Activated T-helper 1 cell treated with anti-CD3 and anti-CD28 coated beads, Interleukin-2, amount 50 U/mL, for 16 hours (primary cell): ENCODE measurements at places on chromosomes 7 and 10.

- no peak for DNase-seq
Measured at GRCh38 chr7:35849954-35850353, 49.1 kb downstream of the SEPTIN7 start.

GRCh38 chr7:107037717-107038603 lies 6.5 kb upstream of the PRKAR2B start:
- no peak for DNase-seq

GRCh38 chr7:104065491-104065890 lies 76.0 kb upstream of the RELN start:
- DNase-seq: no peak

GRCh38 chr10:102284531-102284930 lies 39.2 kb downstream of the GBF1 start:
- DNase-seq: no peak

DNA sequence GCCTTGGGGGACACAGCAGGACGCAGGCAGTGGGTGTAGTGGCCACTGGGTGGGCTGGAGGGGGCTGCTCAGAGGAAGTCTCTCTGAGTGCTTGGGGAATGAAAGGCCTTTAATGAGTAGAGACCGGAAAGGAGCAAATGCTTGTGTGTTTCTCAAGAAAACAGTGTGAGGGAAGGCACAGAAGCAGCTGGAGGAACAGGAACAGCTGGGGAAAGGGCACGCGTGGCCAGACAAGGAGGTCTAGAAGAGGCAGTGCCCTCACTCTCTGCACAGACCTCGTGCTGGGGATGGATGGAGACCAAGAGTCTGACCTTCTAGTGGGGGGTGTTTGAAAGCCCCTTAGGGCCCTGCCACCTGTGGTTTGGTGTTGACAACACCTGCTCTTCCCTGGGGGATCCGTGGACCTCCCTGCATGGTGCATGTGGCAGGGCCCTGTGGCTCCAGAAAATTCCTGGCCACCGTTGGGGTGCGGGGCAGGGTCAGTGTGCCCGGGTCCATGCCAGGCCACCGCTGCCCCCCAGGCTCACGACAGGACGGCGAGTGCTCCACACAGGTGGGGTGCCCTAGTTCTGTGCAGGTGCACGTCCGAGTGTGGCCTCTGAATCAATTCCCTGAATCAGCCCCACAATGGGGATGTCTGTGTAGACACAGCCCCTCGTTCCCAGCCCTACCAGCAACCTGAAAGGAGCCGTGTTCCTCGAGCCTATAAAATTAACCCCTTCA lies 25.9 kb upstream of the FAM20C start:
- DNase-seq: no peak

DNA sequence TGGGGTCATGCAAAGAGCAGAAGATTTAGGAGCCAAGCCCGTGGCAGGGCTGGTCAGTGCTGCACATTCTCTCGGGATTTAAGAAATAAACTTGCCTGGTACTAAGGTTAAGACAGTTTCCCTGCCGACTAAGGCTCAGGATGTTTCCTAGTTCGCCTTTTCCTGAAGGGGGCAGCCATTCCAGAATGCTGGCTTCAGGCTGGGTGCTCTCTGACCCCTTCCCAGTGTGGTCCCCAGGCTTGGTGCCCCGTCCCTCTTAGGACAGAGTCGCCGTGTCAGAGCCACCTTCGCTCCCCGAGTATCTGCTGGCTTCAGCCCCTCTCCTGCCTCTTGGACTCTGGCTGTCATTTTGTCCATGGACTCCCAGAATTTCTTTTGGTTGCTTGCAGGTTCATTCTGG lies 117.2 kb downstream of the ELFN1 start:
- no peak for DNase-seq

- DNase-seq: no peak
Measured at GRCh38 chr10:34732926-34733325, 82.2 kb downstream of the PARD3 start.

- DNase-seq: no peak
Measured at GRCh38 chr10:28496017-28496416, 36.9 kb upstream of the WAC start.

DNA sequence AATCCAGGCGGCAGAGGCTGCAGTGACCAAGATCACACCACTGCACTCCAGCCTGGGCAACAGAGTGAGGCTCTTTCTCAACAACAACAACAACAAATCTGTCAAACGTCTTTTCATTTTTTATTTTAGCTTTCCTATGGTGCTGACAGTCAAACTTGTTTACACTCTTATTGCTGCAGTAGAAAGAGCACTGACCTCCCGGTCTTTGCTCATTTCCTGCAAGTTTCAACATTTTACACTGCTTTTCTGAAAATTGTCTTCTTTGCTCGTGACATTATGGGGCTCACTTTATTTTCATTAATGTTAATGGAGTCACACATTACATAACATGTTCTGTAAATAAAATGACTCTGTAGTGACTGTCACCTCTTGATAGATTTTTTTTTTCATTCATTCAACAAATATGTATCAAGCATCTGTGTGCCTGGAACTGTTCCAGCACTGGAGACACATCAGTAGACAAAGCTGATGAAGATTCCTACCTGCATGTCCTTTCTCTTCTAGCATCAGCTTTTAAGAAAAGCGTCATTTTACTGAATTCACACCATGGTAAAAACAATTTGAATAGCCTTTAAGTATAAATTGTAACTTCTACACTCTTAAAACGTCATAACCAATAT lies 277.3 kb downstream of the CELF2 start:
- no peak for DNase-seq

- DNase-seq: no peak
Measured at GRCh38 chr7:16295558-16295957, 125.8 kb downstream of the CRPPA start.

- DNase-seq: no peak
Measured at GRCh38 chr10:118458957-118459641, 117.0 kb upstream of the FAM204A start.

DNA sequence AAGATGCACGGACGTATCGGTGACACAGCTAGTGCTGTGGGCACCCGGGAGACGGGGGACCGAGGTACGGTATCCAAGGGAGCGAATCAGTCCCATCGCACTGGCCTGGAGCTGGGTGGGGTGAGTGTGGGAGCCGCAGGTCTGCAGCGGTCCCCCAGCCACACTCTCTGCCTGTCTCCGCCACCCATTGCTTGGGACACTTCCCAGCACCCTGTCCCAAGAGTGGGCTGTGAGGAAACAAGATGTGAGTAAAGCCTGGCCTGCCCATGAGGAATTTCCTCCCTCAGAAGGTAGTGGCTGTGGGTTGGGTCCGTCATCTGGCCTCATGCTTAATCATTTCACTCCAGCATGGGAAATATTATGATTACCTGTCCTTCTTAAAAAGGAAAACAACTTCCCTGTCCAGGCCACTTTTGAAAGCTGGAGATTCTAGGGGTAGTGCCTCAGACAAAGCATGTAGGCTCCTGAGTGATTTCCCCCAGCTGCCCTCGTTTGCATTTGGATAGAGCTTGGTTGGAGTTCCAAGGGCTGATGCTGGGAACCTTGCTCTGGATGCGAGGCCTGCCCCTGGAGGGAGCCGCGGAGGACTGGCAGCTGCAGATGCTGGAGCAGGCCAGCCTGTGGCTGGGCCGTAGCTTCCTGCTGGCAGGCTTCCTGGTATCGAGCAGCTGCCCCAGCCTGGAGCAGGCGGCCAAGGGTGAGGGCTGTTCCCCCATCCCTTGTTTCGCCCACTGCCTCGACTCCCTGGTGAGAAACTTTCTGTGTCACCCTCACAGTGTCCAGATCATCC lies 6.2 kb upstream of the ACTR3C start:
- no peak for DNase-seq

GRCh38 chr10:86342111-86342863 lies 24.3 kb downstream of the GRID1 start:
- no peak for DNase-seq

DNA sequence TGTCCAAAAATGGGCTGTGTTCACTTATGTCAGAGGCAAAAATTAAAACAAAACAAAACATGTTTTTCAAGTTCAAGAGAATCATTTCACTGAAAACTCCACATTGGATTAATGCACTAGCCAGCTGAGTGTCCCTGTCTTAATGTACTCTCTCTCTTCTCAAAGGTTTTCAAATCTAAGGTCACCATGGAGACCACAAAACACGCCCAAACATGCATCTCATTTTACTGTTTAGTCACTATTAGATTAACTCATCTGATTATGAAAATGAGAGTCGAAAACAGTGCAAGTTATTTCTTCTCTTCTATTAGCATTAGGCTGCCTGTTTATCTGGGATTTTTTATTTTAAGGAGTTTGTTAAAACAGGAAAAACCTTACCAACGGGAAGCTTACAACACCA lies 70.8 kb upstream of the ASAH2 start:
- no peak for DNase-seq

- DNase-seq: no peak
Measured at GRCh38 chr10:70974351-70974901, 86.1 kb upstream of the PCBD1 start.

- no peak for DNase-seq
Measured at GRCh38 chr7:39567294-39567693, 1.1 kb downstream of the YAE1 start.

DNA sequence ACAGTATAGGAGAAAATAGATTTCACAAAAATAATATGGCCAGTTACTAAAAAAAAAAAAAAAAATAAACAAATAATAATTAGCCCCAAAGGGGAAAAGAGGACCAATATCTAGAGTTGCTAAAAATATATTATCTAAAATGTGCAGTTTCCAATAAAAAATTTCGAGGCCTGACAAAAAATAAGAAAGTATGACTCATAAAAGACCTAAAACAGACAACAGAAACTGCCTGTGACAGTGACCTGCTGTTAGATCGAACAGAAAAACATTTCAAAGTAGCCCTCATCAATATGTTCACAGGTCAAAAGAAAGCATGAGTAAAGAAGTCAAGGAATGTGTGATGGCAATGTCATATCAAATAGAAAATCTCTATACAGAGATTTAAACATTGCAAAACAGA lies 11.8 kb upstream of the TSPAN12 start:
- no peak for DNase-seq

DNA sequence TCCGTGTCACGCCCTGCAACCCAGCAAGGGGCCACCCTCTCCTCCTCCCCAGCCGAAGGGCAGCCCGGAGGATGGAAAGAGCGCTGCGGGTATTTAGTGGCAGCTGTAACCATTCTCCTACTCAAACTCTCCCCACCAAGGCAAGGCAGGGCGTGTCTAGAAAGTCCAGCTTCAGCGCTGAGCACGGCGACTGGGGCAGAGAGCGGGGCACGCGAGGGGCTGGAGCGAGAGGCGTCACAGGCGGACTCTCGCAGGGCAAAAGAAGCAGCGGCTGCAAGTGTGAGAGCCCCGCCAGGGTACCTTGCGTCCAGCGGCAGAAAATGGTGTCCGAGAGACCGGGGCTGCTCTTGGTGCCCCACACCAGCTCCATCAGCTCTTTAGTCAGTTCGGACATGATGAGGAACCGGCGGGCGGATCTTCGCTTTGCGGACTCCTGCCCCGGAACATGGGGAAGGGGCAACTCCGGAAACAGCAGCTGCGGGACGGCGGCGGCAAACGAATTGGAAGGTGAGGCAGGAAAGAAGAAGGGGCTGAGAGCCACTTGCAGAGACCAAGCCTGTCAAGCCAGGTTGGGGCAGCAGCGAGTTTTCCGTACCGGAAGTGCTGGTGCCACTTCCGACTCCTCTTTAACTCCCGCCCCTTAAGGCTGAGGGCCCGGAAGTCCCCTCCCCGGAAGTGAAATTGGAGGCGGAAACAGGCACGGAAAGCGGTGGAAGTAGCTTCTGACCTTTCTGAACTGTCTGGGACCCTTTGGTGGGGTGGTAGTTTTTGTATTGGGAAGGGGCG lies at the start of gene MINDY3:
Gene MINDY3 (minus strand): TSS at position 602 of the 786 bp plus-strand sequence. CDS start 208 bp downstream, at position 394.
- DNase-seq: peak; percentile 63

GRCh38 chr7:135428879-135429278 lies 81.0 kb downstream of the CNOT4 start:
- DNase-seq: no peak

- no peak for DNase-seq
Measured at GRCh38 chr10:71771821-71772617, 1.3 kb downstream of the VSIR start.

GRCh38 chr7:83677180-83677866 lies 28.4 kb upstream of the SEMA3E start:
- DNase-seq: no peak

GRCh38 chr7:115133248-115133647 lies 211.4 kb downstream of the MDFIC start:
- DNase-seq: no peak

DNA sequence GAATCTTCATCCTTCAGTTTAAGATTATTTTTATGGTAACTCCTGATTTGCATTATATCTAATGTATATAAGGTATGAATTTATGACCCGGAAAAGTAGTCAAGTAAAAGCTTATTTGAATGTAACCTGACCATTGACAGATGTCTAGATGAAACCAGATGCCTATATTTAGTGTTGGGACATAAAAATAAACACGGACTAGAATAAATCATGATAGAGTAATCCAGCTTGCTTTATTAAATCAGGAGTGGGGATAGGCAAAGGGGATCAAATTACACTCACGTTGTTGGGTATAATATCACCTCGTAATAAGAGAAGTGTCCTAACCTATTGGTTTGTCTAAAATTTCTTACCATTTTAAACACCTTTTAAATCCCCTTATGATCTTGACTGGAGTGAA lies 244.6 kb downstream of the AGMO start:
- DNase-seq: no peak

DNA sequence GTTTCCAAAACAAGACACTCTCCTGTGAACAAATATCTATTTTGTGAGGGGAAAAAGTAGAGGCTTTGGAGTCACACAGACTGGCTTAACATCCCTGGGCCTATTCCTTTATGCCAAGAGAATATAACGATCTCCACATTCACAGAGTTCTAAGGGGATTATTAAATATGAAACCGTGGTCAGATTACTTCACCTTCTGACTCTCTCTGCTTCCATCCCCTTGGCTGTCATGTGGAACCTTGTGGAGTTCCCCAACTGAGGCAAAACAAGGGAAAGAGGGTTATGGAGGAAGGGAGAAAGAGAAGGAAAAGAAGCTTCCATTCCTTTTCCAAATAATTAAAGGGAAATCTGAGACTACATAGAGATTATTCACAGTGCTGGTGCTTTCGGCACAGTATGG lies 55.5 kb upstream of the ATP6V0A4 start:
- DNase-seq: no peak

- DNase-seq: no peak
Measured at GRCh38 chr10:30855131-30855530, 176.5 kb downstream of the ZNF438 start.

- DNase-seq: no peak
Measured at GRCh38 chr10:97149079-97149531, 36.7 kb downstream of the SLIT1 start.
